ENCODE measurements at places on chromosomes 16 and 17. TPM values are rescaled to one million over a fixed set of nuclear protein-coding genes. Genes with fewer than 3 reads are reported as not detected.

DNA sequence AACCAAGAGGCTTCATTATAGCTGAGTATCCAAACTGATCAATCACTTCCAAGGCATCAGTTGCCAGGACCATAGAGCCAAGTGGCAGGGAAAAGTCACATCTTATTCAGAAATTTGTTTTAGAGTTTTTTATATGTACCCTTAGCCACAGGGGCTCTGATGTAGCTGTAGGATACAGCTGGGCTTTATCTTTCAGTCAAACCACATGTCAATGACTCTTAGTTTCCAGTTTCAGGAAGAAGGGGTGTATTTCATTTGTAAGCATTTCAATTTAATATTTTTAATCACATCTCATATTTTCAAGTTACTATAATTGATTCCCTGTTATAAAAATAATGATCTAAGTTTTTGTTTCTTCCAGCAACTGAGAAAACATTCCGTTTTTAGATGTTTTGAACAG is 2.9 kb upstream of the FLCN start:
- H3K4me3 ChIP-seq = no peak overlapping the region
- H3K27ac ChIP-seq = no peak overlapping the region
- H3K36me3 ChIP-seq = no peaks in the 10 kb centered on the region

The HOXB4 gene
- total RNA-seq = 2.1 TPM

The ACSM2A gene
- total RNA-seq = not detected

- no peak overlapping the region for H3K27ac ChIP-seq
- DNase-seq = peak; percentile 76
- no peaks in the 10 kb centered on the region for H3K36me3 ChIP-seq
These were observed 51.6 kb downstream of the NT5M start for GRCh38 chr17:17354560-17355349.

GRCh38 chr17:66437476-66438026 is 135.1 kb downstream of the PRKCA start:
- no peaks in the 10 kb centered on the region for H3K27me3 ChIP-seq
- H3K4me1 ChIP-seq = no peaks in the 10 kb centered on the region

DNA sequence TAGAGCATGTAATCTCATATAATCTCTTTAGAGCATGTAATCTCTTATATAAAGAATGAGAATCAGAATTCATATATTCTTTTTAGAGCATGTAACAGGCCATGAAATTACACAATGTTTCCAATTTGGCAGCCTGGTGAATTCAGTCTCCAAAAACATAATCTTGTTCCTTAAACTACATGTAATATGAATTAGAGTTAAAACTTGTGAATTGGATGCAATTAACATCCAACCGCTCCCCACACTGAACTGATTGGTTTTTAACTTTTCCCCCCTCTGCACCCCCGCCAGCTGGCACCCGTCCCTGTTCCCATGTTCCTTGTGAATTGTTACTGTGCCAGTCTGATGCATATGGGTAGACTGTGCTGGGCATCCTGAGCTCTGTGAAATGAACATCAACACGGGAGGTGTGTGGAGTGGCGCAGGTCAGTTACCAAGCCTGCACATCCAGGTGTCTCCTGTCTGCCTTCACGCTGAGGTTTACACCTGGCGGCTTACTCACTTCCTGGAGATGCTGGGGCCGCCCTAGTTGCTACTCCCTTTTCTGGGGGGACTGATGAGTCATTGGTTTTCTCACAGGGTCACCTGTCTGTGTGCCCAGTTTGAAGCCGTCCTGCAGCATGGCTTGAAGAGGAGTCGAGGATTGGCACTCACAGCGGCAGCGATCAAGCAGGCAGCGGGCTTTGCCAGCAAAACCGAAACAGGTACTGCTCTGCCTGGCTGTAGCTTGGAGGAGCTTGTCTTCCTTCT is 50.4 kb downstream of the SNX29 start:
- no peaks in the 10 kb centered on the region for H3K36me3 ChIP-seq
- no peak overlapping the region for H3K4me3 ChIP-seq
- H3K4me1 ChIP-seq = no peaks in the 10 kb centered on the region
- no peak overlapping the region for H3K27ac ChIP-seq
- H3K27me3 ChIP-seq = no peaks in the 10 kb centered on the region

DNA sequence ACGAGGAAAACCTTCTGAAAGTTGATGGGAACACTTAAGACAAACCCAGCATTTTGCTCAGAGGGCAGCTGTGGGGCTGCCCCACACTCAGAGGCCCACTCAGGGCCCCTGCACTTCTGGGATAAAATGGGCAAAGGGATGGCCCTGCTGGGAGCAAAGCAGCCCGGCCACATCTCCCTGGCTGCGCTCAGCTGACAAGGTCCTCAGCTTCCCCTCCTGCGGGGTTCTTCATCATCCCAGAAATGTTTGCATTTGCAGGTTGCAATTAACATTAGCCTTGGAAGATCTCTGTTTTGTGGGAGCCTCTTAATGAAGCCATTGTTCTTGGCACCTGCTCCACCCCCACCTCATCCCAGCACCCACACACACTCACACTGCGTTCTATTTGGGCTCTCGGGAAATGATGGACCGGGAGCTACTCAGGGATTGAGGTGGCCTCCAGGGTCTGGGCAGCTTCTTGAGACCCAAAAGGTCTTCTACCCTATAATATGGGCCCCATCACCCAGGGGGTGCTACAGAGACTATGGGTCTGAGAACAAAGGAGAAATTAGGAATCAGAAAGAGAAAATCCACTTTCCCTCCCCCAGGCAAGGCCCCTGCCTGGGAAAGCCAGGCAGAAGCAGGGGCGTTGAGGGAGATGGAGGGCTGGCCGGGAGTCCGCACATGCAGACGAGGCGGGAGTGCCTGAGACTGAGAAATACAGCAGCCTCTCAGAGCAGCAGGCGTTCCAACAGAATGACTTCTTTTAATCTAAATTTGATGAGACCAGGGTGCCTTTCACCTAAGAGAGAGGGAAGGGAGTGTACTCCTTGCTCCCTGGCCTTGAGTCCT is 53.7 kb upstream of the RPL38 start:
- no peak for DNase-seq
- H3K4me1 ChIP-seq = no peaks in the 10 kb centered on the region
- no peaks in the 10 kb centered on the region for H3K27me3 ChIP-seq
- no peaks in the 10 kb centered on the region for H3K36me3 ChIP-seq

DNA sequence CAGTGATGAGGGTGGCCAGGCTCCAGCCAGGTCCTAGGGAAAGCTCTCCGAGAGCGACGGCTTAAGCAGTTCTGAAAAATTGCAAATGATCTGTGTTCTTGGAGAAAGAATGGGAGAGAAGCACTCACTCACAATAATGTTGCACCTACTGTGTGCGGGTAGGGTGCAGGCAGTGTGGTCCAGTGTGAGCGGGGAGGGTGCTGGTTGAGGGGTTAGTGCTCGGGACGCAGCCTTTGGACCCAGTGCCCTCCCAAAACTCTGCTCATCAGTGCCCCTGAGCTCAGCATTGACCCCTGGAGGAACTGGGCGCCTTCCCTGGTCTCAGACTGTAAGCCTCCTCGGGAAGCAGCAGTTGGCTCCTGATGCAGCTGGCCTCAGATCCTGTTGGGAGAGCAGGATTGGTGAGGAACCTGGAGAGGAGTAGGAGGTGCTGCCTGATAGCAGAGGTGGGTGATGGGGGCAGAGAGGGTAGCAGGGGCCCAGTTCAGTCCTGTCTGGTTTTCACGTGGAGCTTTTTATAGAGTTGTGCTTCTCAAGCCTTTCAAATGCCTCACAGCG is 23.6 kb upstream of the ZNF750 start:
- peak overlapping the region; percentile 65 for H3K27ac ChIP-seq
- H3K4me3 ChIP-seq = no peak overlapping the region
- H3K36me3 ChIP-seq = no peaks in the 10 kb centered on the region
- H3K27me3 ChIP-seq = no peaks in the 10 kb centered on the region

DNA sequence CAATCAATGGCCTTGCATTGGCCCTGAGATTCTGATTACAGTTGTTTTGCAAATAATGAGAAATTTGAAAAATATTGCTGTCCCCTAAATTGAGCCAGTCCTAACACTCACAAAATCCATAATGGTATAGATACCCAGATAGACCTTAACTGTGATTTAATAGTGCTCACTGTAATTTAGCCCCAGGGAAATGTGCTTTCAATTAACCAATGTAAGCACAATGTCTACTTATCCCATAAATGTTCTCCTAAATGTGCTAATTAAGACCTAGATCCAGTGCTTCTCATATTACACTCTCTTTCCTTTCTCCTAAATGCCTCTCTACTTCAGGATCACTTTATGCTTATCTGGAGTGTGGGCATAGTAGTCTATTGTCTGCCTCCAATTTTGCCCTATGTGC is 417.8 kb upstream of the CCL2 start:
- H3K4me3 ChIP-seq = no peak overlapping the region
- no peaks in the 10 kb centered on the region for H3K4me1 ChIP-seq
- no peak overlapping the region for H3K27ac ChIP-seq

The KRTAP4-6 gene
- not detected for total RNA-seq

GRCh38 chr17:74304184-74304583 is 21.8 kb upstream of the KIF19 start:
- H3K27me3 ChIP-seq = no peaks in the 10 kb centered on the region
- no peak overlapping the region for H3K27ac ChIP-seq
- H3K4me3 ChIP-seq = no peak overlapping the region
- no peaks in the 10 kb centered on the region for H3K36me3 ChIP-seq
- DNase-seq = no peak

DNA sequence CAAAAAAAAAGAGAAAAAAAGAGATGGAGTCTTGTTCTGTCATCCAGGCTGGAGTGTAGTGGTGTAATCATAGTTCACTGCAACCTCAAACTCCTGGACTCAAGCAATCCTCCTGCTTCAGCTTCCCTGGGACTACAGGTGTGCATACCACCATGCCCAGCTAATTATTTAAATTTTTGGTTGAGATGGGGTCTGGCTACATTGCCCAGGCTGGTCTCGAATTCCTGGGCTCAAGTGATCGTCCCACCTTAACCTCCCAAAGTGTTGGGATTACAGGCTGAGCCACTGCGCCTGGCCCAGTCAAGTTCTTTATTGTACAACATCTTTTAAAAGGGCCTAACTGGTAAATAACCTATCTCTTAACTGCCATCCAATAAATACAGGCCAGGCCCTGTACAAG is 6.1 kb upstream of the RANGRF start:
- H3K4me1 ChIP-seq = no peaks in the 10 kb centered on the region
- H3K27me3 ChIP-seq = no peaks in the 10 kb centered on the region
- H3K27ac ChIP-seq = no peak overlapping the region
- no peak for DNase-seq

DNA sequence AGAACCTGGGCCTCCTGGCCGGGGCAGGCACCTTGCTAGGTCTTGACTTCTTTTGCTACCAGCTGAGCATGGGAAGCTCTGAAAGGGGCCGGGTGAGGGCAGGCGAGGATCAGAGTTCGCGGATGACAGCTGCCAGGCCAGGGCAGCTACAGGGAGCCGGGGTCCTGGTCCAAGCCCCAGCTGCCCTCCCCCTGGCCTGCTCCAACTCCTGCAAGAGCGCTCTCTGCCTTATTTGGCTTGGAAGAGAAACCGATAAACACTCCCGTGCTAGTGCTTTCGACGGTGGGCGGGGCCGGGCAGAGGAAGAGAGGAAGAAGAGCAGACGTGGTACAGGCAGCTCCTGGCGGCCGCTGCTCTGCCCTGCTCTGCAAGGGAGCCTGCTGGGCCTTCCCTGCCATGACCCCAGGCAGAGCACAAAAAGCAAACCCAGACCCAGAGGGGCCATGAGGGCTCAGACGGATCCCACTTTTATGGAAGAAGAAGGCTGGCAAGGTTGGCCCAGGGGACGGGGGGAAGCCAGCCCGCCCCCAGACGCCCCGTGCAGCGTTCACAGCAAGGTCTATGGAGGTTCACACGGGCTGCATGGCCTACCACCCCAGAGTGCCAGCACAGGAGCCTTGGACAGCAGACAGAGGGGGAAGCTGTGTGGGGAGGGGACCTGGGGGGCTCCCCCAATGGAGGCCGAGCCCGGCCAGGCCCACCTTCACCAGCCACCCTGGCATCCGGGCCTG is 25.6 kb downstream of the PIEZO1 start:
- no peak overlapping the region for H3K4me3 ChIP-seq
- peak; percentile 38 for DNase-seq
- no peaks in the 10 kb centered on the region for H3K27me3 ChIP-seq

GRCh38 chr17:50477976-50478375 is 684 bp upstream of the RSAD1 start:
- peak overlapping the region; percentile 85 for H3K4me3 ChIP-seq
- H3K27ac ChIP-seq = peak overlapping the region; percentile 68
- peaks cover 16% of the 10 kb centered on the region for H3K4me1 ChIP-seq
- H3K36me3 ChIP-seq = no peaks in the 10 kb centered on the region

DNA sequence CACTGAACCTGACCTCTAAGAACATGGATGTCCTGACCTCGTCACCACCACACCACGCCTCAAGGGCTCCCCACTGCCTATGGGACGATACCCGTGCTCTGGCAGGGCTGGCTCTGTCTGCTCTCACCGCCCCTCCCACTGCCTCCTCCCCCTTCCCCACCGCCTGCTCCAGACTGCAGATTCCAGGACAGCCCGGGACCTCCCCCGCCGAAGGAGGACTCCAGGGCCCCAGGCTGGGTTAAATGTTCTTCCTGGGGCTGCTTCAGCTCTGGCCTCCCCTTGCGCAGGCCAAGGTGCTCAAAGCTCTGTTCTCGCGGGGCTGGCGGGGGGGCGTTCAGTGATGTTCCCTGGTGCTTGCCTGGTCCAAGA is 3.1 kb downstream of the NPW start:
- no peaks in the 10 kb centered on the region for H3K36me3 ChIP-seq
- H3K27ac ChIP-seq = no peak overlapping the region
- H3K4me3 ChIP-seq = peak overlapping the region; percentile 40
- no peak for DNase-seq
- peaks cover 35% of the 10 kb centered on the region for H3K27me3 ChIP-seq

GRCh38 chr16:9297437-9298113 is 206.1 kb downstream of the HAPSTR1 start:
- no peak overlapping the region for H3K4me3 ChIP-seq
- no peak for DNase-seq
- H3K27ac ChIP-seq = no peak overlapping the region
- no peaks in the 10 kb centered on the region for H3K4me1 ChIP-seq
- H3K27me3 ChIP-seq = no peaks in the 10 kb centered on the region
- H3K36me3 ChIP-seq = no peaks in the 10 kb centered on the region
